ENCODE measurements at places on chromosomes 16 and 17.

GRCh38 chr16:56824331-56824730 is 40.7 kb upstream of the SLC12A3 start:
- no peak for DNase-seq

DNA sequence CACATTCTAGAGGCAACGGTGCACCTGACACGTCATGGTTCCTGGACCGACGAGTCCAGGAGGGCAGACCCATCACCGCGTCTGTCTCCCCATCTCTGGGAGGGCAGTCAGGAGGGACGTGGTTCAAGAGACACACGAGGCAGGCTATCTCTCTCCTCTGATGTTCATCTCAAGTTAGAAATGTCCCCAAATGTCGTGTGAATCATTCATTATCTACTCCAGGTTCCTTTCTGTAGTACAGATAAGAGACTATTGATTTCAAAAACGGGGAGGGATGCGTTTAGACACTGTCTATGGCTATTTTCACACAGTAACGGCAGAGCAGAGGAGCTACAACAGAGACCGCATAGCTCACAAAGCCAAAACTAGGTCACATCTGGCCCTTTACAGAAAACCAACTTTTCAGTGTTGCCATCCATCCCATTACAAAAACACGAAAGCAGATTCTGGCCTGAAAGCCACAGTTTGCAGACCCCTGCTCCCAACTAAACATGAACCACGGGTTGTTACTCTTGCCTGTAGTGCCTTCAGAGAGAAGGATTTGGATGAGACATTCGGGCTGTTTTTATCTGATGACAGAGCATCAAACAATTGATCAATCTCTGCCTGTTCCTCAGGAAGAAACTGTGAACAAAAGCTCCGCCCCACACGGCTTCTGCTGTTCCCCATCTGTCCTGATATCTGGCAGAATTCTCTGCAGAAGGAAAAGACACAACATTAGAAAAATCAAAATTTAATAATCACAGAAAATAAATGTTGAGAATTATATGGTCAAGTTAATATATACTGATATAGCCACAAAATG is 6.8 kb downstream of the MEAK7 start:
- DNase-seq, result no peak

DNA sequence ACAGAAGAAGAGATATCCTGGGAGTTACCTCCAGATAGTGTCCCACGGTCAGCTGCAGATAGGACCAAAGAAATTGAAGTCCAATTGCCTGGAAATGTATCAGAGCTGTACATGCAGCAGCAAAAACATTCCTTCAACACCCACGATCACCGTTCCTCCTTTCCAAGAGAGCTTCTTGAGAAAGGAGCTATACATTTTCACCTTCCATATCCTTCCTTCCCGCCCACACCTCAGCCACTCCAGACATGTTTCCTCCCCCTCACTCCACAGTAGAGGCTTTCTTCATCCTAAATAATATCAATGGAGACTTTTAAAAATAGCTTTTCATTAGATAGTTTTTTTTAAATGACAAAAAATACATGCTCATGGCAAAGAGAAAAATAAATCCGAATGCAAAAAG is 87.6 kb downstream of the HS3ST2 start:
- no peak for DNase-seq

DNA sequence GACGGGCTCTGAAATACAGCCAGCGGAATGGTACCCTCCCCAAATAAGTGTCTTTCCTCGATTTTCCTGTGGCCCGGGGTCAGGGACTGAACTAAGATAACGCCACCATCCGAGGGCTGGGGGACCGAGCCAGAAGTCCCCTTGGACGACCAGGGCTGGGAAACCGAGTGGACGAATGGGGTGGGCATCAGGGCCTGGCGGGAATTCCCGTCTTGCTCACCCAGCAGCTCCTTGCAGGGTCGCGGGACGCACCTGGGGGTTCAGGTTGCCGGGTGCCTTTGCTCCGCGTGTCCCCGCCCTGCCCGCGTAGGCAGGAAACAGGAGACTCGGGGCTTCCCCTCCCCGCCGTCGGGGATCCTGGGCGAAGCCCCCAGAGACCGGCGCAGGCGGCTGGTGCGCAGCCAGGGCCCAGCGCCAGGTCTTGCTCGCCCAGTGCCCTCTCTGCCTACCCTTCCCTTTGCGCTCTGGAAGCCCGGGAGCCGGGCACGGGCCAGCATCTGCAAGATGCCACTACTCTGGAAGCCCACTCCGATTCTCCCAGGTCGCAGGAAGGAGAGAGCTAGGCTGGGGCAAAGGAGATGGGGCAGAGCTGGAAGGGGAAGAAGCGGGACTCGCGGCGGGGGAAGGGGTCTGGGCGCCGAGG is 665 bp upstream of the GRIN2C start:
- no peak for DNase-seq

DNA sequence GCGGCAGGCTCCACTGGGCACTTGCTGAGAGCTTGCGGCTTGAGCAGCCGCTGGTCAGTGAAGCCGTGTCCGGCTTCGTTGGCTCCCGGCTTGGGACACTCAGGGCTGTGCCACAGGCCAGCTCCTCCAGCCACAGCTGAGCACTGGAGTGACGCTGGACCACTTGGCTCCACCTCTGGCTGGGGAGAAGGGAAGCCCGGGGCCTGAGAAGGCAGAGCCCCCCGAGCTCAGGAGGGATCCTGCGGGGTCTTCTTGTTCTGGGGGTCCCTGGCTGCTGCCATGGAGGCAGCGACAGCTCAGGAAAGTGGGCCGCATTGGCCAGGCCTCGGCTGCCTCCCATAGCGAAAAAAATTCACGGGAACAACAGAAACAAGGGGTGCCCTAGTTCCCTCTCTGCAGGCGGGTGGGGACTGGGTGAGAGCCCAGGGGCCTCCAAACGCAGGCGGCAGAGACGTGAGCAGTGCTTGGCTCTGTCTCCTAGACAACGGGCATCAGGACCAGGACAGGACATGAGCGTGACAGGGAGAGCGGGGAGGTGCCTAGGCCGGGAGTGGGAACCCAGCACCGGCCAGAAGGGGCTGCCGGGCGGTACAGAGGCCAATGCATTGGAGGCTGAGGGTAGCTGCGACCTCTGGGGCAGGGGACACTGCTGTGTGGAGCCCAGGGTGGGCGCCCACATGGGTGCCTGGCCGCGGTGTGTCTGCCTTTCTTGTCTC is 37.7 kb downstream of the SLC7A5 start:
- no peak for DNase-seq

DNA sequence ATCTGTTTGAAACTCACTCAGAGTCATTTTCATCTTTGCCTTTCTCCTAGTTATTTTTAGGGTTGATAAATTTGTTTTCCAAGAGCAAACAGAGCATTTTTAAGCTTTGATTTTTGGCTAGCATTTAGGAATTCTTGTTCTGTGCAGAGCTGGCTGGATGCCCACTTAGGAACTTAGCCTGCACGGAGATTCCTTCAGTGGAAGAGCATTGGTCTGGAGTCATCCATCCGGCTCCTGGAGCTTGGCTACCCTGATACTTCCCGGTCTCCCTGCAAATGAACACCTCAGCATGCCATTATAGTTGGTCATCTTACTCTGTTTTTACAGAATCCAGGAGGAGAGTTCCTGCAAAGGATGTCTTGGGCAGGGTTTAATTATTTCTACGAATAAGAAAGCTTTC is 57.1 kb downstream of the SPECC1 start:
- no peak for DNase-seq

DNA sequence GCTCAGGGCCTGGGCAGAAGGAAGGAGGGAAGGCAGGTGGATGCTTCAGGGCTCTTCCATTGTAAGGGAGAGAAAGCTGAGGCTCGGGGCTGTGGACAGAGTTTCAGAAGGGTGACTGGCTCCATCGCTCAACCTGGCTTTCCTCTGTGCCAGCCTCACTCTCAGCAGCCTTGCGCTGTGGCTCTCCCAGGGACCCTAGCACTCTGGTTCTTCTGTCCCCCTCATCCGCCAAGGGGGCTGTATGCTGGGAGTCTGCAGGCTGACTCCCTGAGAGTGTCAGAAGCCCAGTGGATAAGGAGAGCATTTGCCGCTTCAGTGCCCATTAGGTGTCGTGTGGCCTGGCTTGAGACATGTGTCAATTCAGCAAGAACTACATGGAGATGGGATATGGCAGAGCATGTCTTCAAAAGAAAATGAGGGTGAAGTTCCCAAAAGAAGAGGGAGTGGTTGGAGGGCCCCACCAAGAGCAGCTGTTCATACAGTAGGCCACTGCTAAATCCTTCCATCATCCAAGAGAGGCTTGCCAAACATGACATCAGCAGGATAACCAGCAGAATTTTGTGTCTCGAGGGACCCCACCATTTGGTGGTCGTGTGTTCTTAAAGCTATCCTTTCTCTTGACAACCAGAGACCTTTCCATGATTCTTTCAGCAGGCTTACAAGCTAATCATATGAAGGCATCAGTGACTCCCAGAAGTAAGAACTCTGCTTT is 148.2 kb downstream of the IRX5 start:
- no peak for DNase-seq

- DNase-seq, result no peak
Observed at GRCh38 chr16:4891097-4891885, 44.0 kb downstream of the UBN1 start.

DNA sequence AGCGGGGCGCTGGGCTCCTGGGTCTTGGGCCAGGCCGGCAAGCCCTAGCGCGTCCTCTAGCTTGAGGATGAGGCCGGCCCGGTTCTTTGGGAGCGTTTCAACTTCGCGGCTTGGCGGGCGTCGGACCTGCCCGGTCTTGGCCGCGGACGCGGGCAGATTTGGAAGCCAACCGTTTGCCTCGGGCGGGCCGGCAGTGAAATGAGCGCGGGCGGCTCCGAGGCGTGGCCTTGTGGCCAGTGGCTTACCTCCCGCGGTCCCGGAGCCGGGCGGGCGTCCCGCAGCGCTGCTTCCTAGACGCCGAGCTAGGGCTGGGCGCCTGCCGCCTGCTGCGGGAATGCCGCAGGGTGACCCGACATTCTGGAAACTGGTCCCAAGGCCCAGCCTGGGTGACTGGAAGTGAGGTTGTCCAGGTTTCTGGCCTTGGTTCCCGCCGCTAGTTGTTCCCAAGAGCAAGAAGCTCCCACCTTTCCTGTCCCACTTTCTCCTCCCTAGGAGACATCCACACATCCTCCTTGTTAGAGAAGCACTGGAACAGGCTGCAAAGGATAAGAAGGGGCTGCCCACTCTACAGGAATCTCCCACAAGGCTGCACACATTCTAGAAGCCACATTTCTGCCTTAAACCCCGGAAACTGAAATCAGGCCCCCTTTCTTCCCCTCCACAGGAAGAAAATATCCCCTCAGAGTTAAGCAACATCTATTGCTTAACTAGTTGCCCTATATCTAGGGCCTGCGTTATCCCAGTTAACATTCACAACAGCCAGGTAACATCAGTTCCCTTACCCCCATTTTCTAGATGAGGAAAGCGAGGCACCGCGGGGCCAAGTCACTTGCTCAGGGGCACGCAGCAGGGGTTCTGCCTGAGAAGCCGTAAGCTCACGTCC is 4.5 kb upstream of the CBX8 start:
- no peak for DNase-seq

DNA sequence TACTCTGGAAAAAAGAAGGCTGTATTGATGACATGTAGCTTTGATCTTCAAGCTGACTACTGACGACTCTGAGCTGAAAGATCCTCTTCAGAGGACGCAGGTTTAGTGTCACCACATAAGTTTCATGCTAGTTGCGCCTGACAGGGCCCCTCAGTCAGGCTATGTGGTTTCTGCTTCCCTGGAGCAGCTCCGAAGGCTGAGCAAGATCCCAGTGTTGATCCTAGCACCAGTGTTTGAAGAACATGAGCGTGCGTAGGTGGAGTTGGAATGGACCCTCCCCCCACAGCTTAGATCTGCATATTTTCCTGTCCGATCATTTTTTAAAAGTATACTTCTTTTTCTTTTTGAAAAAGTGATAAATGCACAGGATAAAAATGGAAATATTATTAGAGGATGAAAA is 17.3 kb downstream of the BANP start:
- no peak for DNase-seq

- DNase-seq, result no peak
Observed at GRCh38 chr17:36017799-36018198, at the start of gene CCL23. TSS of gene CCL23 (minus strand) at chr17:36017972. CDS start at chr17:36017897, 75 bp downstream.

DNA sequence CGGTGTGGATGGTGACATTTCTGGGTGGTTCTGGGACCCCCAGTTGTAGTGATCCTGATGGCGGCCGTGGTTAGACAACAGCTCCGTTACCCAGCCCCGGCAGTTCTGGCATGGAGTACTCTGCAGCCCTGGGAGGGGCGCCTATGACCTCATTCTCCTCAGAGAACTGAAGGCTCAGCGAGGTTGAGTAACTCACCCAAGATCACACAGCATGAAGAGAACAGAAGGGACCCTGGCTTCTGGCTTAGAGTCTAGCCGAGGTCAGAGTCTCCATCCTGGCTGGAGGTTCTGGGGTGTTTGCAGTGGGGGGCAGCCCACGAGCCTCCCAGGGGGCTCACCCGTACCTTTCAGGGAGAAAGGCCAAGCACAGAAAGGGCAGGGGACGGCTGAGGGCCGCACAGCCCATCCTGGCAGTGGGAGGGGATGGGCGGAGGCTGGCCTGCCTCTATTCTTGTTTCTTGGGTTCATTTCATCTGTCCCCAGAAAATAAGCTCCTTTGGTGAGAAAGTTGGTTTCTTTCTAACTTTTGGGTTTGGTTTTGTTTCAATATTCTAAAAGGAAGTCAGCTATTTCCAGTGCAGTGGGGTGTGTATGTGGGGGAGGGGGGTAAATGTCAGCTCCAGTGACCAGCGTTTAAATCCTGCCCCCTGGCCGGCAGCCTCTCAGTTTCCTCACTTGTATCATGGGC is 13.2 kb downstream of the ZFPM1 start:
- no peak for DNase-seq

DNA sequence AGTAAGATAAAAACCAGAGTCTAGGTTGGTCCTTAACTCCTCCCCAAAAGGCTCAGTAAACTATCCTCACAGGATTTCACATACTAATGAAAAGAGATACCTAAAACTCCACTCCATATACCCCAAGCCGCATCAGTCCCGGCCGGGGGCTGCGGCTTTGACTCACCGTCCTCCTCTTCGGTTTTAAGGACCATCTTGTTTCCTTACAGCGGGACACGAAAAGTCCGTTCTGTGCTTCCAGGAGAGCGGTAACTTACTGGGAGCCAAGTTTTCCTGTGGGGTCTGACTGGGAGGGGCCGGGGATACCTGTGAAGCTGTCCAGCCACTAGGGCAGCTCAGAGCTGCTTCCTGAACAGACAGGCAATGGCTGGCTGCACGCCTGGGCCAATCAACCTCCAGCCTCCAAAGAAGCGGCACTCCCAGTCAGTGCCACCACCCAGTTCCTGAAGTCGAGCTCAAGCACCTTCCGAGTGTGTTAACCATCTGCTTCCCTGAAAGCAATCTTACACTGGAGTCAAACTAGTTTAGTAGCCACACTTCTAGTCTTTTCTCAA is 45.5 kb downstream of the CYTH1 start:
- peak; percentile 80 for DNase-seq

- no peak for DNase-seq
Observed at GRCh38 chr17:21460358-21460757, 84.2 kb downstream of the KCNJ12 start.

GRCh38 chr16:79644971-79645667 is 44.6 kb upstream of the MAF start:
- DNase-seq, result no peak

GRCh38 chr16:49566432-49566831 is 192.8 kb downstream of the C16orf78 start:
- no peak for DNase-seq

GRCh38 chr17:75849279-75849646 is 5.1 kb upstream of the UNC13D start:
- DNase-seq, result no peak
